ENCODE measurements at places on chromosomes 16 and 17.
A peak's percentile ranks its signal among the peaks of the same experiment; 100 is the strongest.

DNA sequence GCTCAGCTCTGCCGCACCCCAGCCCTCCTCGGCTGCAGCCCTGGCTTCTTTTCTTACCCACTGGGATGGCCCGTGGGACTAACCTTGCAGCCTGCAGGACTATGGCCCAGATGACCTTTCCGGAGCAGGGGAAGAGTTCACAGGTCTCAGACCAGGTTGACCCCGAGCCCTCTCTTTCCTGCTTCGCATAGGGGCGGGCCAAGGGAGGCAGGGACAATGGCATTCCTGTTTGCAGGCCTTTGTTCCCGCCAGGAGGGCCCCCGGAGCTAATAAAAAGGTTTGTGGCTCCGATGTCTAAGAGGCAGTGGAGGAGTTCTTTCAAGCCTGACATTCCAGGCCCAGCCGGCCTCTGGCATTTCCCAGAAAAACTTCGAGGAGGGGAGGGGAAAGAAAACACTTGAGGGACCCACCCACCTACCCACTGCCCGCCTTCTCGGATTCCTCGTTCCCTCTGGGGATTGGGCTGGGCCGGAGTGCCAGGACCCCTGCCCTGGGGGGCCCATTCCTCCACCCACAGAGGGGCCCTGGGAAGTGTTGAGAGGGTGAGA, 5.8 kb upstream of the SOCS3 start:
- DNase-seq: no peak

GRCh38 chr17:5687646-5688045, 103.3 kb upstream of the NLRP1 start:
- no peak for DNase-seq

DNA sequence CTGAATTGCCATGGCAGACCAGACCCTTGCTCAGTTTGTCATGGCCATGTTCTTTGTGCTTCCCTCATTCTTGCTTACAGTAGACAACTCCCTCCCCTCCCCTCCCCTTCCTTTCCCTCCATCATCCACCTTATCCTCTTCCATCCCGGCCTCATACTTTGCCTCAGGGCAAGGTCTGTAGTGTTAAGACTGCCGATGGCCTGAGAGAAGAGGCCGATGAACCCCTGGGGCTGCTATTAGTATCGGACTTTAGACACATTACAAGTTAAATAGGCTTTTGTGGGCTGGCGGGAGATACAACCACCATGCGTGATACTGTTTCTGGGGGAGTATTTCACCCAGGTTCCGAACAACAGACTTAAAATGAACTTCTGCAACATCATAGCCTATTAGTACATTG, 364.5 kb upstream of the ZFHX3 start:
- no peak for DNase-seq

- no peak for DNase-seq
These were observed 7.3 kb upstream of the ZDHHC7 start for GRCh38 chr16:85018529-85019236.

GRCh38 chr17:78048346-78049292, 79.9 kb downstream of the TMC6 start:
- DNase-seq: no peak

DNA sequence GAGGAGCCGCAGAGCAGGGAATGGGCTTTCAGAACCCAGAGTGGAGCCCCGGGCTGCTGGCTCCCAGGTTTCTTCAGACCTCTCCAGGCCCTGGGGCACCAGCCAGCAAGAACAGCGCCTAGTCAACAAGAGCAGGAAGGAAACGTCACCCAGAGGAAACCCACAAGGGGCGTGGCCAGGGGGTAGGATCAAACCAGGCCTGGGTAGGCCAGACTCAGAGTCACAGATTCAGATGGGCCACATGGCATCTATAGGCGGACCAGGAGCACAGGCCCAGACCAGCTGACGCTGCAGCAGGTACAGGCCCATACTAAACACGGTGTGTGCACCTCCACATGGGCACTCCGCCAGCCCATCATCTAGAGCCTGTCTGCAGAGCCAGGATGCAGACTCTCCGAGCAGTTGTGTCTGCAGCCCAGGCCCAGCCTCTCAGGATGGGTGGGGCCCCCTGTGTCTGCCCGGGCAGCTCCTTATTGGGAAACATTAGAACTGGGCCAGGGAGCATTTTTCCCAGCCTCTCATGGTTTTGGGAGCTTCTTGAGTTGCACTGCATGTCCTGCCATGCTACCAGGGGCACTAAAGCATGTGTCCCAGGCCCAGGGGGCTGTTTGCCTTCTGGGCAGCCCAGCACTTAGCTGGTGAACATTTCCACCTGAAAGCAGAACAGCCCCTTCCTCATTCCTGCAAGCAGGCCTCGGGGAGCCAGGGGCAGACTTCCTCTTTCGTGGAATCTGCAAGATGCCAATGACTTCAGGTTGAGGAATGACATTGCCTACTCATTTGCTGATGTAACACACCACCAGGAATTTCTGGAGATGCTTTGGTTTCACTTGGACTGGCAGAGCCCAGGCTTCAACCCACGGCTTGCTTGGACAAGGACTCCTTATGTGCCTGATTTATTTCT, at the start of gene NLRP1:
Gene NLRP1, minus strand, starts transcription at position 127 of the 904 bp plus-strand sequence. CDS start 552 bp downstream, outside the sequence.
- DNase-seq: no peak

DNA sequence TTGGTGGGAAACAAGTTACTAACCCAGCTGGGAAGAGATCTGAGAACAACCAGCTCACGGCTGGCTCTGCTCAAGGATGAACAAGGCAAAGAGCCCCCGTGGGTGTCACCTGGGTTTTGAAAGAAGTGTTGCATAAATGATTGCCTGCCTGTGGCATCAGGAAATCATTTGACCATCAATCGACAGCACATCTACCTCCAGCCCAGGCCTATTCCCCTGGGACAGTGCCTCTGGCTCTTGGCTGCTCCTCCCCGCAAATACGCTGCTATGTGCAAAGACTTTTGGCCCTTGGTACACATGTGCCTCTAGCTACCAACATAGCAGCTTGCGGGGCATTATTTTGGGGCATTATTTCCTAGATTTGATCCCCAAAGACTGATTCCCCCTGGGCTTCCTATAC, 39.4 kb upstream of the SMPD3 start:
- DNase-seq: no peak

- no peak for DNase-seq
These were observed 39.7 kb downstream of the ARHGAP17 start for GRCh38 chr16:24975428-24975889.

DNA sequence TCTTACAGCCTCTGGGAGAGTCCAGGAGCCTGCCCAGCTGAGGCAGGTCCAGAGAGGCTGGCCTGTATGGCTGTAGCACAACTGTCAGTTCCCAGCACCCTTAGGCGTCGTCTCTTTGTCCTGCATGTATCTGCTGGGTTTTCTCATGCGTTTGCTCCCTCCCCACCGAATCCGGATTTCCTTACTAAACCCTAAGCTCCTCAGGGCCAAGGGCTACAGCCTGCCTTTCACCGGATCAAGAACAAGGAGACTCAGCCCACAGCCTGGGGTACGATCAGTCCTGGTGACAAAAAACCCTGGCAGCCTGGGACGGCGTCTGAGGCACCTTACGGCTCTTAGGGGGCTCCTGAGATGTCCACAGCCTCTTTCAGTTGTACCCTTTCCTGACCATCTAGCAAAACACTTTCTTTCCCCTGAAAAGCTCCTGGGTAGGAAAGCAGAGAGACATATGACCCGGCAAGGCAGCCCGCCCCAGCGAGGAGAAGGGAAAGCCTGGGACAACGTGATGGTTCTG, 12.2 kb downstream of the HIC1 start:
- no peak for DNase-seq

DNA sequence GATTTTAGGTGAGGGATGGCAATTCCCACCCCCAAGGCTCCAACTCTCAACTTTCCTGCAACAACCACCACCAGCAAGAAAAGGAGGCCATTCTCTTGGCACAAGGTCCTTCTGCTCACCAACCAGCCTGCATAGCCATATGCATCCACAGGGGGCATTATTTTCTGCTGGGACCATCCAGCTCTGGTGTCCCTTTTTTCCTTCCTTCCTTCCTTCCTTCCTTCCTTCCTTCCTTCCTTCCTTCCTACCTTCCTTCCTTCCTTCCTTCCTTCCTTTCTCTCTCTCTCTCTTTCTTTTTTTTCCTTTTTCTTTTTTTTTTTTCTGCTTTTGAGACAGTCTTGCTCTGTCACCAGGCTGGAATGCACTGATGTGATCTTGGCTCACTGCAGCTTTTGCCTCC, 21.1 kb upstream of the COX10 start:
- peak; percentile 0 for DNase-seq

- DNase-seq: no peak
These were observed 9.7 kb upstream of the ALOX15B start for GRCh38 chr17:8029121-8029520.

- peak; percentile 46 for DNase-seq
These were observed 50.4 kb upstream of the CIBAR2 start for GRCh38 chr16:85162478-85163277.

DNA sequence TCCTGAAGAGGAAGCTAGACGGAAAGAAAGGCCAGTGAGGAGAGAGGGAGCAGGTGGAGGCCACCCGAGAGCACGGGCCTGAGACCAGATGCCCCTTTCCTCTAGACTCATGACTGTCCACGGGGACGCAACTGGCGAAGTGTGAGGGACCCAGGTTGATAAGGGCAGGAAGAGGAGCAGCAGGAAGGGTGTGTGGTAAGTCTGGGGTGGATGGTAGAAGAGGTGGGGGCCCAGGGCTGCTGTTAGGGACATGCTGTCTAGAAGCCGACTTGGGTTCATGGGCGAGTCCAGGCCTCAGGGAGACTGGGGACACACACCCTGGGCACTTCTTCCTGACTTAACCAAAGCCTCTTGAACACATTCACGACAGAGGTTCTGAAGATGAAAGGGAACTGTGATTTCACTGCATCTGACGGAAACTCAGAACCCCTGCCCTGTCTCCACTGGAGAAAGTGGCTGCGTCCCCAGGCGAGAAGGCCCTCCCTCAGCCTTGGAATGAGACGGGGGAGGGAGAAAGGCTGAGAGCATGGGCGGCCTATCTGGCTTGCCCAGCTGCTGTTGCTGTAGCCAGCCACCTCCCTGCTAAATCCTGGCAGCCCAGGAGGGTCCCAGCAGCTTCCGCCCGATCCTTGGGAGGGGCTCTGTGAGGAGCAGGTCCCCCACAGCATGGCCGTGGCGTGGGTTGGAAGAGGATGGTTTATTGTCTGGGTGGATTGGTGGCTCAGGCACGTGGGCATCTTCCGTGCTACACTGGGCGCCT, 6.0 kb downstream of the HIC1 start:
- no peak for DNase-seq

GRCh38 chr17:44502598-44503146, 534 bp downstream of the GPATCH8 start:
- DNase-seq: peak; percentile 61

DNA sequence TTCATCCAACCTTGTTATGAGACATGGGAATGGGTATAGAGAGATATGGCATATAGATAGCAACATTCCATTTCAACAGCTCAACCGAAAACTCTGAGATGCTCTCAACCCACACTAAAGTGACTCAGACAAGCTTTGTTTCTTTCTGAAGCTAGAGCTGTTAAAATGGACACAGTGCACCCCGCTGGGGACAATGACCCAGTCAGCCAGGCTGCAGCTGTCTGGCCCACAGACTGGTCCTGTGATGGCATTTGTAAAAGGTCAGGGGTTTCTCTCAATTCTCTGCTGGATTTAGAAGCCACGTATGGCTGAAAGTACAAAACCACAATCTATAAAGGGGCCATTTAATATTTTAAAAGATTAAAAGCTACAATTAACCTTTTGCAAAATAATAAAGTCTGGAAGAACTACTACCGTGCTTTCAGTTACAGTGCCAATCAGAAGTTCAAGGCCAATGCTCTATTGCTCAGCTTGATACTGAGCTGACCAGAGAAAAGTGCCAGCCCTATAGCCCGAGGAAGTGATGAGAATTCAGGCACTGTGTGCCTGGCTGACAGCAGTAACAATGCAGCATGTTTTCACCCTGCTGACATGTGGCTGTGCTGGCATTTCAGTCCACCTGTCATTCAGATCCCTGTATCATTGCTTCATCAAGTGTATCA, 60.2 kb downstream of the TEX2 start:
- DNase-seq: no peak

DNA sequence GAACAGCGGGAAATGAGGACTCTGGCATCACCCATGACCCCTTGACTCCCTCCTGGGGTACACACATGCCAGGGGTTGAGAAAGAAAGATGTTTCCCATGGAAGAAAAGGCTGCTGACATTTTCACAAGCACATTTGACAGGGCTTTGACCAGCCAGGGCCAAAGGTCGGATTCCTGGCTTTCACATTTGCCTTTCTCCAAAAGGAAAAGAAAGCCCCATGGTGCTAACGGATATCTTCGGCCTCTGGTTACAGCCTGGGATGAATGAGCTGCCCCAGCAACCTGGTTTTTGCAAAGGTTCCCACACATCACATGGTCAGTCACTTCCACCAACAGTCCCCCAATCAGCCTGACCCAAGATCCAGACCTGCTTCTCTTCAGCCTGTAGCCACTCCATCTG, 478.2 kb upstream of the CDH11 start:
- no peak for DNase-seq

DNA sequence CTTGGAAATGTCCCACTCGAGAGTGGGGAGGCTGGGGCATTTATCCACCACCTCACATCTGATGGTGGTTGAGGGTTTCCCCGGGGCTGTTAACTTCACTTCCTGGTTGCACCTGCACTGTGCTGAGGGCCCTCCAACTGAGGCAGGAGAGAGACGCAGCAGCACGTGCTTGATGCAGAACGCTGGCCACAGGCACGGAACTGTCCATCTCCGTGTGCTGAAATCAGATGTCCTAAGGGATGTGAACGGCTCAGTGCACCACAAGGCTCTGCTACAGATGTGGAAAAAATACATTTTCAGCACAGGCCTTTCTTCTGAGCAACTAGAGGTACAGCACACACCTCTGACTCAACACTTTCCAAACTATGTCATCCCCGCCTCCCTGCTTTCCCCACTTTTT, 114.8 kb upstream of the C16orf82 start:
- no peak for DNase-seq

GRCh38 chr16:77613095-77613494, 109.2 kb upstream of the NUDT7 start:
- no peak for DNase-seq

DNA sequence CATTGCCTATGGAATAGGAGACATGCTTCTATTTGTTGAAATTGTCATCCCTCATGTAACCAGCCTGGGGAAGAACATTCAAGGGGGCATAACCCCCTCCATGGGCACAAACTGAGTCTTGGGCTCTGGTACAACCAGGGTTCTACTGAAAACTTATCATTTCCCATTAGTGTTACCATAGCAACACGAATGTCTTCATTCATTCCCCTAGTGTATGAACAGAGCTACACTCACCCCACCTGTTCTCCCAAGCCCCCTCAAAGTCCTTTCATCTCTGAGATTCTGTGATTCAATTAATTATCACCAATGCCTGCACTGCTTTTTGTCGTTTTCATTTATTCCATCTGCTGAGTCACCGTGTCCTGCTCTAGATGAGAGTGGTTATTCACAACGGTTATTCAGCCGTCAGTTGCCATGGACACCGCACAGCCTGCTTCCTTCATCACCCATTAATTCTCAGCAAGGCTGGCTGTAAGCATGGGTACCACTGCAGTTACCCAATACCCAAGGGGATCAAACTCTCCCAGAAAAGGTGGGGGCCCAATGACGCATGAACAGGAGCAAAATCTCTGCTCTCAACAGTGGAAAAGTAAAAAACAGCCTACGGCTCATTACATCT, 1.6 kb upstream of the GAST start:
- DNase-seq: peak; percentile 71

GRCh38 chr17:27217631-27218030, 76.3 kb upstream of the WSB1 start:
- no peak for DNase-seq

GRCh38 chr17:3009411-3009920, 53.9 kb downstream of the OR1D5 start:
- no peak for DNase-seq

GRCh38 chr17:33520426-33521330, 227.6 kb upstream of the ASIC2 start:
- peak; percentile 9 for DNase-seq

All from DMS53 (cell line).